ENCODE measurements at places on chromosomes 7 and 10. TPM values are rescaled to one million over a fixed set of nuclear protein-coding genes. Genes with fewer than 3 reads are reported as not detected.

Gene ADD3
- 107 TPM for total RNA-seq

- no peak overlapping the region for H3K4me3 ChIP-seq
- peak overlapping the region; percentile 17 for H3K27ac ChIP-seq
- no peak for DNase-seq
- H3K4me1 ChIP-seq = peaks cover 5% of the 10 kb centered on the region
- no peaks in the 10 kb centered on the region for H3K36me3 ChIP-seq
These were observed 3.5 kb downstream of the CYTH3 start for GRCh38 chr7:6268907-6269306.

GRCh38 chr7:48381571-48381970 lies 210.3 kb downstream of the ABCA13 start:
- H3K4me1 ChIP-seq = no peaks in the 10 kb centered on the region
- DNase-seq = no peak
- H3K27ac ChIP-seq = no peak overlapping the region
- H3K4me3 ChIP-seq = no peak overlapping the region

DNA sequence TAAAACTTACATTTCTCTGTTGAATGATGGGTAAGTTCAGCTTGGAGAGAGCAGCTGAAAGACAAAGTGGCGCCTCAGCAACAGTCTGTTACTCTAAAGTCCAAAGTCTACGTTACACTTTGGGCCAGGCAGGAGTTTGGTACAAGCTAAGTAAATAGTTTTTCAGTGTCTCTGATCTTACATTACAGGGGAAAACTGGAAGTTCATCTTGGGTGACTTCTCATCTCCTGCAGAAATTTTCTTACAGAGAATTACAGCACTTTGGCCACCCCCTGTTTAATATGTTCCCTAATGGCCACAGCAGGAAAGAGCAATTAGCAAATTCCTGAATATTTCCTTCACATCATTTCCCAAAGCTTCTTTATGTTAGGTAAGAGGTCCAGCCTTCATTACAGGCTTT lies 67.1 kb downstream of the ABCC2 start:
- no peaks in the 10 kb centered on the region for H3K36me3 ChIP-seq
- H3K27ac ChIP-seq = no peak overlapping the region
- H3K4me1 ChIP-seq = peaks cover 9% of the 10 kb centered on the region
- no peak overlapping the region for H3K4me3 ChIP-seq

DNA sequence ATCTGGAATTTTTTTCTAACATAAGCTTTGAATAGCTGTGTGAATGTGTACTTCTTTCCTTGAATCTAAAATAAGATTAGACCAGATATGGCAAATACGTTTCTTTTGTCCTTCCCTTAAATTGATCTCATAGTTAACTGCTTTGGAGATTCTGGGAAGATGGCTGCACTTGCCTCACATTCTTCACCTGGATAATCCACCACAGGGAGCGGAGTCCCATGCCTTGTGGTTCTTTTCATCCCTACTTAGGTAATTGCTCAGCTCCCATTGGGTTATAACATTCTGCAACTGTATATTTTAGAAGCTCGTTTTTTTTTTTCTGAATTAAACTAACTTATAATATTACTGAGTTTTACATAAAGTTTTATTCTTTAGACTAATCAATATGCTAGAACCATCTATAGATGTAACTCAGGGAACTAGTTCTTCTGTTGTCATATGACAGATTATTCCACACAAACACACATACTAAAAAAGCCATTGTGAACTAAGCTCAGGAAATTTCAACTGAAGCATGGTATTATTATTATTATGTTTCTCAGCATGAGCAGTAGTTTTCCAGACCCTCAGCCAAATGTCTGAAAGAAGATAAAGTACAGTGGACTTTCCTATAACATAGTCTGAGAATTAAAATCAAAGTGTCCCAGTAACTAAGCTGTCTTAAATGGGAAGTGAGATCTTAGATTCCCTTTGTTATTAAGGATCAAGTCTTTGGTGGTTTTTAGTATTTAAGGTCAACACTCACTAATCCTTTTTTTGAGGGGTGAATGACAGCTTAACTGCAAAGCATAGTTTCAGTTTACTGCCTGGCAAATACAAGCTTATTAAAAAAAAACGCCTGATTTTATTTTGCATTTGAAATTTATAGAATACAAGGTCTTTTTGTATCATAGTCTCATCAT lies 182.3 kb downstream of the PPP1R9A start:
- no peak overlapping the region for H3K27ac ChIP-seq
- no peaks in the 10 kb centered on the region for H3K4me1 ChIP-seq
- no peaks in the 10 kb centered on the region for H3K27me3 ChIP-seq
- H3K4me3 ChIP-seq = no peak overlapping the region
- DNase-seq = no peak
- no peaks in the 10 kb centered on the region for H3K36me3 ChIP-seq

DNA sequence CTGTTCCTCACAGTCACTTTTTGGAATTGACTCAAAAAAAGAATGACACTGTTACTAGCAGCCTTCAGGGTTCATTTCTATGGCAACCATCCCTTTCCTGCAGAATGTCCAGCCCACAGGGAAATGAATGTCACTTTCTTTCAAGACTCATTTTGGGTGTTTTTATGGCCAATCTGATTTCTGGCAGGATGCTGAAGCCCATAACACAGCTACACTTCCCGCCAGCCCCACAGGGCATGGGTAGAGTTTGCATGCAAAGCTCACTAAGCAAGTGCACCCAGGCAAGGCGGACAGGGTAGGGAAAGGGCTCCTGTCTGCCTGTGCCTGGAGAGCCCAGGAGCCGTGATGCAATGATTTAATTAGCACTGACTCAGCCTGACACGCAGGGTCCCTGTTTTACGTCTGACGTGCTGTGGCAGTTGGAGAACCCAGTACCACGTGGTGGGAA lies 26.1 kb upstream of the GPAM start:
- H3K27ac ChIP-seq = no peak overlapping the region
- DNase-seq = no peak
- no peaks in the 10 kb centered on the region for H3K36me3 ChIP-seq
- H3K27me3 ChIP-seq = peaks cover 4% of the 10 kb centered on the region

All from esophagus squamous epithelium (tissue), 5 donors.